ENCODE measurements at places on chromosomes 4 and X. TPM values are rescaled to one million over a fixed set of nuclear protein-coding genes. Genes with fewer than 3 reads are reported as not detected.
A peak's percentile ranks its signal among the peaks of the same experiment; 100 is the strongest.

GRCh38 chr4:143721317-143721716, 20.8 kb upstream of the FREM3 start:
- no peaks in the 10 kb centered on the region for H3K27me3 ChIP-seq
- DNase-seq = no peak
- H3K27ac ChIP-seq = no peak overlapping the region
- H3K36me3 ChIP-seq = no peaks in the 10 kb centered on the region
- no peak overlapping the region for H3K4me3 ChIP-seq
- H3K4me1 ChIP-seq = no peaks in the 10 kb centered on the region

GCNA gene
- 1.9 TPM for total RNA-seq

ATP2B3 gene
- not detected for total RNA-seq

FAAH2 gene
- total RNA-seq = 12.0 TPM

- H3K4me3 ChIP-seq = no peak overlapping the region
- H3K27ac ChIP-seq = no peak overlapping the region
- H3K27me3 ChIP-seq = no peaks in the 10 kb centered on the region
- no peaks in the 10 kb centered on the region for H3K4me1 ChIP-seq
- H3K36me3 ChIP-seq = no peaks in the 10 kb centered on the region
Measured at GRCh38 chr4:16641971-16642370, 256.5 kb downstream of the LDB2 start.

TMEM35A gene
- 2.0 TPM for total RNA-seq

ASB11 gene
- not detected for total RNA-seq

- H3K36me3 ChIP-seq = no peaks in the 10 kb centered on the region
- peaks cover 7% of the 10 kb centered on the region for H3K4me1 ChIP-seq
- DNase-seq = peak; percentile 91
- H3K27ac ChIP-seq = peak within 1 kb of the TSS; percentile 89
Measured at GRCh38 chr4:139665690-139666529, at the start of gene MGST2. MGST2 (plus strand) TSS chr4:139665819; CDS start chr4:139666020, 201 bp downstream.

GRCh38 chrX:136185401-136186022, 38.2 kb downstream of the FHL1 start:
- H3K4me1 ChIP-seq = peaks cover 4% of the 10 kb centered on the region
- H3K27ac ChIP-seq = peak overlapping the region; percentile 85
- no peak overlapping the region for H3K4me3 ChIP-seq
- no peaks in the 10 kb centered on the region for H3K36me3 ChIP-seq

GRCh38 chr4:181692965-181693364, 550.2 kb upstream of the TENM3 start:
- no peaks in the 10 kb centered on the region for H3K4me1 ChIP-seq
- H3K4me3 ChIP-seq = no peak overlapping the region
- no peaks in the 10 kb centered on the region for H3K27me3 ChIP-seq
- H3K27ac ChIP-seq = no peak overlapping the region

SLIT2 gene
- total RNA-seq = 2.2 TPM

GRCh38 chr4:145536044-145536443, 54.4 kb downstream of the SMAD1 start:
- H3K4me1 ChIP-seq = peaks cover 2% of the 10 kb centered on the region
- no peaks in the 10 kb centered on the region for H3K27me3 ChIP-seq
- DNase-seq = no peak
- H3K4me3 ChIP-seq = no peak overlapping the region
- H3K27ac ChIP-seq = no peak overlapping the region

GRCh38 chrX:149021159-149021558, 483.9 kb downstream of the IDS start:
- no peak for DNase-seq
- H3K36me3 ChIP-seq = no peaks in the 10 kb centered on the region
- no peaks in the 10 kb centered on the region for H3K4me1 ChIP-seq
- no peaks in the 10 kb centered on the region for H3K27me3 ChIP-seq
- H3K4me3 ChIP-seq = no peak overlapping the region

RGN gene
- total RNA-seq = 0.96 TPM

SLC6A8 gene
- total RNA-seq = 61.1 TPM

- H3K4me3 ChIP-seq = no peak overlapping the region
- no peak overlapping the region for H3K27ac ChIP-seq
- no peaks in the 10 kb centered on the region for H3K27me3 ChIP-seq
- H3K4me1 ChIP-seq = no peaks in the 10 kb centered on the region
Measured at GRCh38 chrX:74458736-74459135, 37.4 kb downstream of the SLC16A2 start.

DNA sequence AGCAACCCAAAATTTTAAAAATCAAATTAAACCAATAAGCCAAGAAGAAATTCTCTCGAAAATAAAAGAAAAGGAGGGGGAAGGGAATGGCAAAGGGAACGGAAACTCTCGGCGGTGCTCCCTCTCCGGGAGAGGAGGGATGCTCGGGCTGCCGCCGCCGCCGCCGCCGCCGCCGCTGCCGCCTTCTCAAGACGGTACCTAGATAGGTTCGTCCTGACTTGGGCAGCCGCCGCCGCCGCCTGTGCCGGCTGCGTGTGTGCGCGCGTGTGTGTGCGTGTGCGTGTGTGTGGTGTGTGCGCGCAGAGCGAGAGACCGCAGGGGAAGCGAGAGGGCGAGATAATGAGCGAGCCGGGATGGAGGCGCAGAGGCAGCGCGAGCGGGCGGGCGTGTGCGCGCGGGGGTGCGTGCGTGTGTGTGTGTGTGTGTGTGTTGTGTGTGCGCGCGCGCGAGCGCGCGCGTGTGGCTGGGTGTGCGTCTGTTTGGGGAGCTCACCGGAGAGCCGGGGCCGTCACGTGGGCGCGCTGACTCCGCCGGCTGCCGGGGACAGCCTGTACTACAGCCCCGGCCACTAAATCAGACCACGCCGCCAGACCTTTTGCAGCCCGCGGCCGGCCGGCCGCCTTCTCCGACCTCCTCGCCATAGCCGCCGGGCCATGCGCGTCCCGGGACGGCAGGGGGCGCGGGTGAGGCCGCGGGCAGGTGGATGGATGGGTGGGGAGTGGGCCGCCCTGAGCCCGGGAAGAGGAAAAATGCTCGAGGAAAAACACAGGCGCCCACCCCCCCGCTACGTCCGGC, 111.6 kb downstream of the DHX15 start:
- DNase-seq = peak; percentile 72
- peaks cover 71% of the 10 kb centered on the region for H3K27me3 ChIP-seq
- H3K4me1 ChIP-seq = peaks cover 33% of the 10 kb centered on the region
- H3K27ac ChIP-seq = peak overlapping the region; percentile 70
- peak overlapping the region; percentile 61 for H3K4me3 ChIP-seq

DNA sequence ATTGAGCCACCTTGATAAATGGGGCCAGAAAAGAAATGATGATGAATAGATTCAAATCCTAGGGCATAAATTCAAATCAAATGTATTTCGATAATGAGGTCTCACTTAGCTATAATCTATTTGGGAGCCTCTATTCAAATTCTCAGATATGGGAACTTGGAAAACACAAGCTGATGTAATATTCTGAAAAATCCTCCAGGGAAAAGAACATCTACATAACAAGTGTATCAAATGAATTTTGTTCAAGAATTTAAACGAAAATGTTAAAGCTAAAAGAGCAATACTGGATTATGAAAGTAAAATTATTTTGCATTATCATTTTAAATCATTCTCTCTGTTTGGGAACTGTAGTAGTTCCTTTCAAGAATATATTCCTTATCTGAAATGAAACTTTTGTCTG, 38.9 kb upstream of the RAP1GDS1 start:
- H3K36me3 ChIP-seq = no peaks in the 10 kb centered on the region
- no peaks in the 10 kb centered on the region for H3K4me1 ChIP-seq
- DNase-seq = no peak
- no peak overlapping the region for H3K4me3 ChIP-seq
- H3K27me3 ChIP-seq = no peaks in the 10 kb centered on the region
- no peak overlapping the region for H3K27ac ChIP-seq

BEND2 gene
- total RNA-seq = not detected

DNA sequence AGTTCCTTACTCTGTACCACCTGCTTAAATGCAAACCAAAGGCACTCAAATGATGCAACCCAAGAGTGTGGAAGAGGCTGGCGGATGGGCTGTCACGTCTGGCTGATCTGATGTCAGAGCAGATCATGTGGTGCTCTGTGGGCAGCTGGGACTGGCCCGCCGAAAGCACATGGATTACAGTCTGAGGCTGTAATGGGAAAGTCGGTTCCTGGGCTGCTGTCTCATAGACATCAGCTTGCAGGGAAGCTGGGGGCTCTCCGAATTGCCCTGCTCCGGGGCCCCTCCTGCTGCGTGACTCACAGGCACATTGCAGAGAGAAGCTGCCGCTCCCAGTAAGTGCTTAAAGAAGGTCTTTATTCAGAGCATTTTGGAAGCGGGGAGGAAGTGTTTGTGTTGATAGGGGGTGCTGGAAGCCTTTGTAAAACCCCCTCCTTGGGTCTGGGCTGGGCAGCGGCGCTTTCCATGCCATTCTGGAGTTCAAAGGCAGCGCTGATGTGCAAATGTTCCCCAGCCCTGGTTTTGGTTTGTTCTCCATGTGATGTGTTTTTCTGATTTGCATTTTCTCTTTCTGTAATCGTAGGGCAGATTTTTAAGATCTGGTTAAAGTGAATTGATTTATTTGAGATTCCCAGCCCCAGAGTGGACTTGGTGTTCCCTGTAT, 181.1 kb downstream of the LARP7 start:
- no peaks in the 10 kb centered on the region for H3K36me3 ChIP-seq
- peak overlapping the region; percentile 63 for H3K27ac ChIP-seq
- H3K27me3 ChIP-seq = no peaks in the 10 kb centered on the region
- H3K4me1 ChIP-seq = no peaks in the 10 kb centered on the region
- H3K4me3 ChIP-seq = peak overlapping the region; percentile 25
- DNase-seq = peak; percentile 27

GRCh38 chr4:186249785-186250754, 15.9 kb upstream of the F11 start:
- H3K4me3 ChIP-seq = no peak overlapping the region
- H3K27ac ChIP-seq = no peak overlapping the region
- no peaks in the 10 kb centered on the region for H3K36me3 ChIP-seq
- no peak for DNase-seq
- H3K4me1 ChIP-seq = no peaks in the 10 kb centered on the region

- no peaks in the 10 kb centered on the region for H3K36me3 ChIP-seq
- no peaks in the 10 kb centered on the region for H3K4me1 ChIP-seq
- H3K27ac ChIP-seq = peak within 1 kb of the TSS; percentile 89
Measured at GRCh38 chr4:24912252-24913118, at the start of gene CCDC149. CCDC149 (minus strand) TSS chr4:24913042; CDS start chr4:24912864, 178 bp downstream.

GRCh38 chrX:56803850-56804681, 75.0 kb downstream of the NBDY start:
- no peaks in the 10 kb centered on the region for H3K4me1 ChIP-seq
- no peak overlapping the region for H3K4me3 ChIP-seq
- peak; percentile 4 for DNase-seq
- no peaks in the 10 kb centered on the region for H3K36me3 ChIP-seq

DNA sequence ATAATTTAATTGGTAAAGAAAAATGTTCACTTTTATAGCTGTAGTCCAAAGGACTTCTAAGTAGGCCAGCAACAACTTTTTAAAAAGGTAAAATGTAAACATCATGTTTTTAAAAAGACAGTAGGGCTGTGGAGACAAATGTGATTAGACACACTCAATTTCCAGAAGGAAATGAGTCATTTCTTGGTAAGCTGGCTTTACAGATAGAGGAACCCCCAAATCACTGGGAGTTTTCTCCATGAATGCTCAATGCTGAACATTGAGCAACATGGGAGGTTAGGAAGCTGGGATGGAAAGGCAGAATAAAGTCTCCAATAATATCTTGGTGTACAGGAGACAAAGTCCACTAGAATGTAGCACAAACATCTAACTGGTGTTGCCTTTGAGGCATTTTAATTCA, 121.3 kb downstream of the NWD2 start:
- H3K36me3 ChIP-seq = no peaks in the 10 kb centered on the region
- no peak overlapping the region for H3K27ac ChIP-seq
- no peak for DNase-seq
- H3K4me3 ChIP-seq = no peak overlapping the region
- no peaks in the 10 kb centered on the region for H3K27me3 ChIP-seq

DNA sequence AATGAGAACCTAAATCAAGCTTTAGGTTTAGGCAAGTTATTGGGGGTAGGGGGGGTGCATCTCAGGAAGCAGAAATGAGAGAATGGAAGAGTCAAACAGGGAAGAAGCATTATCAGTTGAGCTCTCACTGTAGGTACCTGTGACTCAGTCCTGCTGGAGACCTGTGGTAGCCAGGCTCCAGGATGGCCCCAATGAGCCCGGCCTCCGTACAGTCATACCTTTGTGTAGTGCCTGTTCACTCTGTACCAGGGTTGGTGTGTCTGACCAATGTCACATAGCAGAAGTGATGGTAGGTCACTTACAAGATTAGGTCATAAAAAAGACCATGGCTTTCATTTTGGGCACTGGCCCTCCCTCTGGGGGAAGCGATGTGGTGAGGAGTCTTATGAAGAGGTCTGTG, 45.3 kb upstream of the NMU start:
- H3K4me1 ChIP-seq = no peaks in the 10 kb centered on the region
- H3K27me3 ChIP-seq = no peaks in the 10 kb centered on the region
- no peak overlapping the region for H3K4me3 ChIP-seq
- no peak for DNase-seq
- no peak overlapping the region for H3K27ac ChIP-seq

SLITRK4 gene
- total RNA-seq = not detected

DNA sequence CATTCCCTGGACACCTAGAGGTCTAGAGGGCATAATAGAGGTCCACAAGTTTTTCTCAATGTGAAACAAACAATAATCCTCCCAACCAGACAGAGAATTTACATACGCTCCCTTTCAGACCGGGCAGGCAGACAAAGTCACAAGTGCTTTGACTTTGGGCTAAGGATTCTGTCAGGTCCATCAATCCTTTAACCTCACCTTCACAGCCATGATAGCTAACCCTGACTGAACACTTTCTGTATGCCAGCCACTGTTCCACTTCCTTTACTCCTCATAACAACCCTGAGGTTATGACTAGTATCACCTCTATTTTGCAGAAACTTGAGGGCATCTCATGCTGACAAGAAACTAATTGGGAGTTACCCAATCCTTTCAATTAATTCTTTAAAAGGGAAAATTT, 118.8 kb upstream of the AFF2 start:
- H3K27me3 ChIP-seq = no peaks in the 10 kb centered on the region
- no peak overlapping the region for H3K4me3 ChIP-seq
- H3K4me1 ChIP-seq = no peaks in the 10 kb centered on the region
- H3K36me3 ChIP-seq = no peaks in the 10 kb centered on the region

GRCh38 chr4:159002950-159003349, 99.9 kb upstream of the RAPGEF2 start:
- peaks cover 8% of the 10 kb centered on the region for H3K4me1 ChIP-seq
- H3K27ac ChIP-seq = peak overlapping the region; percentile 64
- DNase-seq = no peak

GRCh38 chrX:30141966-30142365, 73.4 kb upstream of the MAGEB2 start:
- no peak for DNase-seq
- no peaks in the 10 kb centered on the region for H3K4me1 ChIP-seq
- no peaks in the 10 kb centered on the region for H3K36me3 ChIP-seq

UCP1 gene
- not detected for total RNA-seq

- no peak overlapping the region for H3K4me3 ChIP-seq
- no peaks in the 10 kb centered on the region for H3K27me3 ChIP-seq
- DNase-seq = no peak
- H3K36me3 ChIP-seq = no peaks in the 10 kb centered on the region
Measured at GRCh38 chr4:23114538-23114937, 421.8 kb downstream of the GBA3 start.

- H3K36me3 ChIP-seq = no peaks in the 10 kb centered on the region
- H3K27me3 ChIP-seq = no peaks in the 10 kb centered on the region
- peaks cover 22% of the 10 kb centered on the region for H3K4me1 ChIP-seq
- H3K4me3 ChIP-seq = no peak overlapping the region
- DNase-seq = no peak
Measured at GRCh38 chr4:10171055-10171454, 54.5 kb upstream of the WDR1 start.

METTL14 gene
- 14.6 TPM for total RNA-seq

CCDC120 gene
- total RNA-seq = 19.1 TPM

FOXR2 gene
- total RNA-seq = not detected

CSAG2 gene
- total RNA-seq = not detected

Measured in transverse colon (tissue), 4 donors.